ENCODE measurements at places on chromosomes 16 and 17.

- no peak for DNase-seq
Observed at GRCh38 chr17:48854774-48855476, 24.1 kb downstream of the CALCOCO2 start.

GRCh38 chr16:49918257-49918656 lies 62.3 kb upstream of the ZNF423 start:
- DNase-seq = no peak

DNA sequence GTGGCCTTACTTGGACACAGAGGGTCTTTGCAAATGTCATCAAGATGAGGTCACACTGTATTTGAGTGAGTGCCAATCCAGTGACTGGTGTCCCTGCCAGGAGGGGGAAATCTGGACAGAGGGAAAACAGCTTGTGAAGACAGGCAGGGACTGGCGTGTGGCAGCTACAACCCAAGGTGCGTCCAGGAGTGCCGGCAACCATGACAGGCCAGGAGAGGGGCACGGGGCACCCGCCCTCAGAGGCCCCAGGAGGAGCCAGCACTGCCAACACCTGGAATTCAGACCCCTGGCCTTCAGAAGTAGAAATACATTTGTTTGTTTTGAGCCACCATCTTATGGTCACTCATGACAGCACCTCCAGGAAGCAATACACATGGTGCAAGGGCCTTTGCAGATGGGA lies 225.7 kb downstream of the CPPED1 start:
- DNase-seq = no peak

GRCh38 chr16:50812876-50813466 lies 71.1 kb downstream of the CYLD start:
- no peak for DNase-seq

- DNase-seq = no peak
Observed at GRCh38 chr16:56923481-56924091, 8.4 kb upstream of the HERPUD1 start.
